CD4-positive, alpha-beta T cell treated with Interleukin-4 for 4 hours (primary cell): ENCODE measurements at places on chromosomes 4 and X.
A peak's percentile ranks its signal among the peaks of the same experiment; 100 is the strongest.

DNA sequence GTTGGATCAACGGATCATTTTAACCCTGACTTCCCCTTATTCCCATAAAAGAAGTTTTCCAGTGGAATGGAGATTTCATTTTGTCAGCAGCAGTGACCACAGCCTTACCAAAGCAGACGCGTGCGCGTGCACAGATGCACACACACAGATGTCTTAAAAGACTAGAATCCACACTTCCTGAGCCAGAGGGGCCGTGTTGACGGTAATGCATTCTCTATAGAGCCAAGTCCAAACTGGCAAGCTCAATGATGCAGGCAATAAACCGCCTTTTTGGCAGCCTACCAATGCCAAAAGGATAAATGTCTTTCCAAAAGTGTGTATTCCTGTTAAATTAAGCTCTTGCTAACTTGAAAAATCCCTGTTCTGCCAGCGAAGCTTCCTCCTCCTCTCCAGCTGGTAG is 18.8 kb upstream of the CLDN34 start:
- no peak for DNase-seq

GRCh38 chr4:110033355-110034025 is 120.8 kb downstream of the EGF start:
- no peak for DNase-seq

GRCh38 chr4:154626793-154627484 is 14.5 kb upstream of the FGG start:
- DNase-seq = peak; percentile 5

- DNase-seq = no peak
These were observed 283.1 kb upstream of the MAOA start for GRCh38 chrX:43373032-43373431.

DNA sequence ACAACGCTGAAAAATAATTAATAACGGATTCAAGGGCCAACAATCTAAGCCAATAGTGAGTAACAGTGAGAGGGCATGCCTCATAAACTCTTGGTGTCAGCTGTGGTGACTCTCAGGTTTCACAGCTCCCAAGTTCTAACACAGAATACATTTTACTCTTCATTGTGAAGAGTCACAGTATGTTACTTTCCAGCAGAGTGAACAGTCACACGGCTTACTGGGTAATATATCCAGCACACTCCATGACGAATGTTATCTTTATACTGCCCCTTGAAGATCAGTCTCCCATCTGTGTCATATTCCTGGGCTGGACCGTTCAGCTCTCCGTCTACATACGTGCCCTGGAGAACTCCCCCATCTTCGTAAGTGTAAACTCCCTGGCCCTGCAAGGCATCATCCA is 23.1 kb downstream of the SETD7 start:
- no peak for DNase-seq

DNA sequence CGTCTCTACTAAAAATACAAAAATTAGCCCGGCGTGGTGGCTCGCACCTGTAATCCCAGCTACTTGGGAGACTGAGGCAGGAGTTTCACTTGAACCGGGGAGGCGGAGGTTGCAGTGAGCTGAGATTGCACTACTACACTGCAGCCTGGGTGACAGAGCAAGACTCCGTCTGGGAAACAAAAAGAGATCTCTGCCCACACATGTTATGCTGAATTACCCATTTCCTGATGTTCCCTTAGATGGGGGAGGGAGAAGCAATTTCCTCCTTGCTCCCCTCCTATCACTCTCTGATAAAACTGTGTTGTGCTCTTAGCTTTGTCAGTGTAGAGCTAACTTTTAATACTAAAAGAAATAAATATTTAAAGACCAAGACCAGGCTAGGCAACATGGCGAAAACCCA is 102.5 kb downstream of the LARP7 start:
- no peak for DNase-seq

DNA sequence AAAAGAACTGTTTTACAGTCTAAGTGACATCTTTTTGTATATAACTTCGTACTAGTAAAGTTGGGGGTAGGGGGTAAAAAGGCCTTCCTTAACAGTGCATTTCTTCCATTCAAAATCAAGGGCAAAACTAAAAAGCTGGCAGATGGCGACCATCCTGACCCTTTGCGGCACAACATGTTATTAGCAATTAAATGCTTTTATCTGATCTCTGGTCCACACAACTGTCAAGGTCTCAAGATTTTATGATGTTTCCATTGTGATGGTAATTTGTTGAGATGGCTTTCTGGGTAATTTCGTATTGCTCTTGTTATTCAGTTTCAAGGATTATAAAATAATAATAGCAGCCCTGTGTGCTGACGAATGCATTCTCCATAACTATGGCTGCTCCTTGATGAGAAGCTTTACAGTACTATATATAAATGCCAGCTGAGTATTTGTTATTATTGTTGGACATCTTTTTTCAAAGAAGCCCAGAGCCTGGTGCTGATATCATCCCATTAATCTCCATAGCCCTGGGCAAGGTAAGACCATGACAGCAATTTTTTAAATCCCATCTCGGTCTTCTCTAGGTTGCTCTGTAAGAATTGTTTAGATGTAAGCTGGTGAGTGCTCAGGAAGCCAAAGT is 89.5 kb downstream of the CBR4 start:
- DNase-seq = no peak

DNA sequence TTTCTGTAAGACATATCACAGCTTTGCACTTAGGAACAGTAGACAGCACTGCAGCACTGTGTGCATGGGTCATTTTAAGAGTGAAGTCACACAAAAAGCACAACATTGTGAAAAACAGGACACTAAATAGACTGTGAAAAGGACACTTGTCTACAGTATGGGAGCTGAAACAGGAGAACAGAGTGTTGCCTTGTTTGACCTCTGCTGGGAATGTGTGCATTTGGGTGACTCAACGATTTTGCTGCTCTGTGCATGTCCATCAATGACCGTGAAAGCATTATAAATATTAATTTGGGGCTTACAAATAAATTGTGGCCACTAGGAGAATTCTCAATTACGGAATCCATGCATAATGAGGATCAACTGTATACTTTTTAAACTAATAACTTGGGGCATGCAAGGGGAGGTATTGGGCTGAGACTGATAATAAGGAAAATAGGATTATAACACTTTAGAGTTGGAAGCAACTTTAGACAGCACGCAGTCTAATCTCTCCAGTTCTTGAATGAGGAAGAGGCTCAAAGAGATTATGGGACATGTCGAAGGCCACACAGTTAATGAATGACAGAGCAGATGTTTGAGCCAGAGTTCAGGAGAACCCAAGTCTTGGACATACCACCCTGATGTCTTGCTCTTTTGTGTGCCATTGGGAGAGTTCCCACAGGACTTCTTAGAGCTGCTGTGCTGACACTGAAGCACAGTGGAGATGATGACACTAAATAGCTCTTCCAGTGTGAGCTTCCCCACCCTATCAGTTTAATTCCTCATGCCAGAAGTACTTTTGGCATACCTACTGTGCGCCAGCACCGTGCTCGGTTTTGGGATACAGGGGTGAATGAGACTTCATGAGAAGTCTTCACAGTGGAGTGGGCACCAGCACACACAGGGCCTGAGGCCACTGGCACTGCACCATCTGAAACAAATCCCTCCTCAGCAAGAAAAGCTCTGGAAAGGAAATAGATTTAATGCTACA is 79.3 kb downstream of the FRAS1 start:
- DNase-seq = no peak

DNA sequence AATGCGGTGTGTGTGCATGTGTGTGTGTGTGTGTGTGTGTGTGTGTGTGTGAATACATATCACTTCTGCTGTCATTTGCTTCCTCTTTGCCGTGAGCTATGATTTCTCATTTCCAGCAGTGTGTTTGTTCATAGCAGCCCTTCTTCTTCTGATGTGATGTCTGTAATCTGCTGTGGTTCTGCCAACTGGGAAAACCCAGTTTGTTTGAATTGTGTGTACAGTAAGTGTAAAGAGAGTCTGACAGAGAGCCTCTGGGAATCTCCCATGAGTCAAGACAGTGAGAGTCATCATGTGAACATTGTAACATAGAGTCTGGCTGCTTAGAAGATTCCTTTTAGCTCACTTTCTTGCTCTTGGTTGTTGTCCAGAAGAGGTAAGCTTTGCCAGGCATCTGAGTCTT is 8.4 kb upstream of the NWD2 start:
- no peak for DNase-seq

GRCh38 chr4:138609943-138610350 is 367.8 kb upstream of the SLC7A11 start:
- DNase-seq = no peak

- DNase-seq = no peak
These were observed 291.7 kb downstream of the INPP4B start for GRCh38 chr4:142554412-142554811.

- no peak for DNase-seq
These were observed 542.0 kb upstream of the TENM3 start for GRCh38 chr4:181701214-181701613.

DNA sequence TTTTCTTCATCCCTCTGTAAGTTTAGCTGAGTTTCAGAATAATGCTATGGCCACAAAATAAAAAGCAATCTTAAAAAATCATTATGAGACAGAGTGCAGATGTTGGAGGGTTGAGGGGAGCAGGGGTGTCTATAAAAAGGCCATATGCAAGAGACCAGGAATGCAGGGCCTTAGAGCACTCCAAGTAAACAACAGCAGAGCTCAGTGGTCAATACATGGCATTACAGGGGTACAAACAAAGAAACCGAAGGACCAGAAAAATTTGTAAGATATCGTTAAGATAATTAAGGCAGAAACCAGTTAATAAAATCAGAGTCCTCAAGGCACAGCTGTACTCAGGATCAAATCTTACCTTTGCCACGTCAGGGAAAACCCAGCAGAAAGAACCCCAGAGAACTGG is 28.4 kb upstream of the NDST3 start:
- DNase-seq = no peak
